ENCODE measurements at places on chromosomes 2 and 18.

DNA sequence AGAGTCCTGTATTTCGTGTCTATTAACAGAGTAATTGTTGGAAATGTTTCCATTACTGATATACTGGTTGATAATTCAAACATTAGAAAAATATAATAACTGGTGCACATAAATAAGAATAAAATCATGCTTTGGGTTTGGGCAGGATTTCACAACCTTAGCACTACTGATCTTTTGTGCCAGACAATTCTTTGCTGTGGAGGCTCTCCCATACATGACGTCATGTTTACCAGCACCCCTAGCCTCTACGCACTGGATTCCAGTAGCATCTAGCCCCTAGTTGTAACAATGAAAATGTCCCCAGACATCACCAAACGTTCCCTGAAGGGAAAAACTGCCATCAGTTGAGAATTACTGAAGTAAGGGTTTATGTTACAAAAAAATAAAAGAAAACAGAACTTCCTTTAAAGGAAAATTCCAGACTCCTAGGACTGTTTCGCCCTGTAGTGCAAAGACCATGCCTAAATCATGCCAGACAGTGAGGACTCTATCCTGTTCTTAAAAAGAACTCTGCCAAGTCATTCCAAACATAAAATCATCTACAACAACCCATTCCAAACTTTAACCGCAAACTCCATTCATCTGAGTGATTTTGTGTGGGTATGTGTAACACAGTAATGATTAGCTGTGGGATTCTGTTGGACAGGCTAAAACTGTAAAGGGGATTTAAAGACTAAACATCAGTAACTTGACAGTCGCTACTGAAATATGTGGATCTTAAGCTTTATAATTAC is 313.4 kb upstream of the CCDC68 start:
- DNase-seq: no peak

GRCh38 chr2:86274918-86275275 is 62.5 kb downstream of the REEP1 start:
- DNase-seq: no peak

- DNase-seq: no peak
Measured at GRCh38 chr2:22283436-22283835, 1101.5 kb upstream of the KLHL29 start.

- DNase-seq: no peak
Measured at GRCh38 chr2:110732422-110733413, at the start of gene ACOXL. TSS of gene ACOXL (plus strand) at chr2:110732573. CDS start at chr2:110768390, 35,817 bp downstream.

GRCh38 chr18:8744656-8745055 is 39.3 kb downstream of the MTCL1 start:
- peak; percentile 13 for DNase-seq

DNA sequence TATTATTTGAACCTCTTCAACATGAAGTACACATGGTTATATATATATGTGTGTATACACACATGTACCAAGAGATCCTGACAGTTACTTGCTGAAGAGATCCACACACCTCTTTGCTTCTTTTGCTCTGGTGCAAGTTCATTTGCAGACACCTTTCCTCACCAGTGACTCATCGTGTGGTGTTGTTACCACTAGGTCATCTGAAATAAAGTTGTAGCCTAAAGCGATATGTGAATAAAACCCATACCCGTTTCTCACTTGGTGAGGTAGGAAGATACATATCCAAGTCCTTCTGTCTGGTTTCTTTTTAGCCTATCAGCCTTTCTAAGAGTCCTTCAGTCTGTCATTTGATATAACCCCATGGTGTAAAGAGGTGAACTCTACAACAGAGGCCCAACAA is 379.4 kb upstream of the RAB12 start:
- DNase-seq: no peak

DNA sequence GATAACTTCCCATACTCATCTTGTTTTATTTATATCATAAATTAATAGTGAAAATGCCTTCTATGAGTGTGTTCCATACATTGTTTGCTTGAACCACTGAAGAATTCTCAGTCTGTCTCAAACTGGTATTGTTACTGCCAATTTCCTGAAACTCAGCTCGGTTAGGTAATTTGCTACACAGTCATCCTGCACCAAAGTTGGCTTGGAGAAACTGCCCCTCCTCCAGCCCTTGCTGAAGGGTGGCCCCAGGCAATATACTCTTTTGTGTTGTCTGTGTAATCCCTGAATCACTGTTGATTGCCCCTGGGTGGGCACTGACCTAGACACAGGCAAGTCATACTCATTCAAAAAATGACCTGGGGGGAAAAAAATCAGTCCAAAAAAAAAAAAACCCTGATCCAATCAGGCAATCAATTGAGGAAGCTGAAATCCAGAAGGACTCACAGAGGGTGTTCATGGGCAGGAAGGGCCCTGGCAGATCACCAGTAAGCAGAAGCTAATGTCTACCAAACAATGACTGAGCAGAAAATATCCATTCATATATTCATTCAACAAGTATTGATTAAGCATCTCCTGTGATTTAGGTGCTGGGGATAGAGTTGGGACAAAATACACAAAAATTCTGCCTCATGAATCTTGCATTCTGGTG is 3.8 kb upstream of the SESTD1 start:
- DNase-seq: peak; percentile 21

DNA sequence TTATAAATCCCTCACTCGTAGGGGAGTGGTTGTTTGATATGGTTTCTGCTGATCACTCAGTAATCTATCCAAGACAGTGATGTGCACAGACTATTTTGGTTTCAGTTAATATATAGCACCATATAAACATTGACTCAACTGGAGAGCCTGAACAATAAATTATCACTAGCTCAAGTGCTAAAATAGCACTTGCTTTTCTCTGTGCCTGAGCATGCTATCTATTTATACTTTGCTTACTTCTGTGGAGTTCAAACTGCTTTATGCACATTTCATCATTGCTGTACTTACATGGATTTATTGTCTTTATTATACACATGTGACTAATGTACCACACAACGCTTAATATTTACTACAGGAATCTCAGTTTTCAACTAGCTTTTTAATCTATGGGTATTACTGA is 133.6 kb downstream of the BCL2 start:
- no peak for DNase-seq

DNA sequence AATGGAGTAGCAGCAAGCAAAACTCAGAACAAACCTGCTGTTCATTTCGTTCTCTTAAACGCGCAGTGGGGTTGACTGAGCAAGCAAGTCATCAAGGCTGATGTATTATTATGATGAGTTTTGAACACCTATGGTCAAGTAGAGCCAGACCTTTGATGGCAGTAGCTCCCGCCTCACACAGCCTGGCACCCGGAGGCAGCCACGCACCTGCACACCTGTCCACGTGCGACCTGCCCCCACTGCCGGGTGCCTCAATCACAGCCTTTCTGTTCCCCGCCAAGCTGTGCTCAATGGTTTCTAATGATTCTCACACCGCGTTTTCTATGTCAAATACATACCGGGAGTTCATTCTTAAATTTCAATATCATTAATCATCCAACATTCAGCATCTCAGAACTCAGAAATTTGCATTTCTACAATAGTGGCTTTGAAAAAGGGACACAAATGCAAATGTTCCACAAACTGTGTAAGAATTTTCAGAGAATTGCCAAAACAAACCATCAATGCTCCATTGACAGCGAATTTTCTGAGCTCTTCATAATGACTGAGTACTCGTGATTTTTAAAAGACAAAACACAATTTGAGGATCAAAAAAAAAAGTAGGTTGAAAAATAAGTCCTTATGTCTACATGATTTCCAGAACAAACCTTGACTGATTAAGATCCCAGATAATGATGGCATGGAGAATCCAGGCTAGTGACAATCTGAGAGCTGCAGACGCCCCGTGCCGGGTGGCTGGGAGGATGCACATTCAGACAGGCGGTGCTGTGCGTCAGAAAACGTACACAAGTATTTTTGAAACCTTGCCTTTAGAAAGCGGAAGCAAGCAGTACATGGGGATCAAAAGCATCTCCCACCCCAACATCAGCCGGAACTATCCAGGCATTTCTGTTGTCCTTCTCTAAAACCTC is 56.6 kb downstream of the HDAC4 start:
- DNase-seq: no peak

GRCh38 chr2:189676471-189676870 is 2.0 kb downstream of the ANKAR start:
- no peak for DNase-seq

DNA sequence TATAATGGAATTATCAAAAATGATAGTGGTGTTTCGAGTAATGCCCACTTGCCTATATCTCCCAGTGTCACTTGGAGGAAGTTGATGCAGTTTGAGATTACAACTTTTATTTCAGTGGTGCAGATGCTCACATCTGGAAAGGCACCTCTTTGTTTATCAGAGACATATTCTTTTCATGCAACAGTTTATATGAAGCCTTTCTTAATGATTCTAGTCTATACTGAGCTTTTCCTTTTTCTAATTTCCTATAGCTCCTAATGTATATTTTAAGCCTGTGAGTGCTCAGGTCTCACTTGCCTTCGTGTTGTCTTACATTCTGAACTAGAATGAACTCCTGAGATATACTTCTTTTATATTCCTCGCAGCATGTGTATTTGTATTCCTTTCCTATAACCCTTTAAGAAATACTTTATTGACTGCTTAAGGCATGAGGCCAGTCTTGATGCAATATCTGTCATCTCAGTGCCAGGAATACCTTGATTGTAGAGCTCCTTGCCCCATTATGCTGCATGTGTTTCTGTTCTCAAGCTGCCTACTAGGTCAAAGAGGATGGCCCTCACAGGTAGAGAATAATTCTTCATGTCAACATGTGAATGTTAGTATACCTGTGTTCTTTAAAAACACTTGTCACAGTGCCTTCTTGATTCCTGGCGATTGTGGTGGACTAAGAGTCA is 52.6 kb downstream of the VRK2 start:
- DNase-seq: no peak

DNA sequence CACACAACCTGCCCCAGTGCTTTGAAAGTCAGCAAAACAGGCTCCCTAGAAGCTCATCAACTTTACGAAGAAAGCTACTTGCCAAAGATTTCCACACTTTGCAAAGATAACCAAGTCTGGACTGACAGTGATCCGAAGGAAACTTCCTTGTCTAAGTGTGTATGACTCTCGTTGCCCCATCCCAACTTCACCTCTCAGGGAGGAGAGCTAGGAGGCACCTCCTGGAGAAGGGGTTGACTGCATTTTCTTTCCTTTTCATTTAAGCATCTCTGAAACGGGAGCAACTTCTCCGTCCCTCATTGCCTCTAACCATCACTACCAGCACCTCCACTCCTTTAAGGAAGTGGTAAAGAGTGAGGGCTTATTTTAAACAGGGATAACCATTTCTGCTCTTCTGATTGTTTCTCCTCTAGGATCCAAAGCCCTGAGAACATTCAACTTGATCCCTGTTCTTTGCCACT is 7.0 kb downstream of the ZEB2 start:
- no peak for DNase-seq

All from activated naive CD4-positive, alpha-beta T cell treated with Interleukin-2 at 50 U/mL for 16 hours (primary cell).